A172 (cell line): ENCODE measurements at places on chromosomes 6 and 20. TPM values are rescaled to one million over a fixed set of nuclear protein-coding genes. Genes with fewer than 3 reads are reported as not detected.

The TMEM74B gene
- total RNA-seq: 0.67 and 0.72 TPM in 2 replicates

GRCh38 chr6:44594481-44594880 lies 207.0 kb downstream of the CDC5L start:
- DNase-seq: no peak

DNA sequence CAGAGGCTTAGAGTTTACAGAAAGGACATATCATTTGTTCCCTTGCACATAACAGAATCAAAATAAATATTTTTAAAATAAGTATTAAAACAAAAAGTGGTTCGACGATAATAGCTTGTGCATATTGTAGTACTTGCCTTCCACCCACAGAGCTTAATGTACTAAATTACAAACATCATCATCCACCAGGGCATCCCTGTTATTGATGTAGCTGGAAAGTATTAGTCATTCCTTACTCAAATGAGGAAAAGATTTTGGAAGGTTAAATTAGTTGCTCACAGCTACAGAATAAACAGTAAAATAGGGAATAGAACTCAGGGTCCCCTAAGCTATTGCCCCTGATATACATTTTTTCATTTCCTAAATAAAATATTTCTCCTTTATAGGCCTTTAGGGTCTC lies 150.3 kb downstream of the PTPRK start:
- peak; percentile 27 for DNase-seq

GRCh38 chr6:87702589-87702945 lies 534 bp upstream of the AKIRIN2 start:
- DNase-seq: peak; percentile 49

DNA sequence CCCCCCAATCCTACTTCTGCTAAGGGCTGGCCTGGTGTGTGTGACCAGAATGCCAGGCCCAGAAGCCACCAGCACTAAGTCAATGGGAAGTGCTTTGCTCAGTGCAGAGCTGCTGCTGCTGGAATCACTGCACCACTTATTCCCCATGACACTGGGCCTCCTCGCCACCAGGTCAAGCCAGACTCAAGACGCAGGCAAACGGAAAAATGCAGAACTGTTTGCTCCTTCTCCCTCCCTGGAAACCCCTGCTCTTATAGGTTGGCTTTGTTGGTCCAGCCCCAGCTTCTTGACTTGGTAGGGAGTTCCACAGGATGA lies 121.9 kb downstream of the PHACTR3 start:
- no peak for DNase-seq
